Stimulated activated CD8-positive, alpha-beta memory T cell treated with anti-CD3 and anti-CD28 coated beads, Interleukin-15, amount 100 ng/mL, for 48 hours (primary cell): ENCODE measurements at places on chromosomes 2 and 18.
A peak's percentile ranks its signal among the peaks of the same experiment; 100 is the strongest.

DNA sequence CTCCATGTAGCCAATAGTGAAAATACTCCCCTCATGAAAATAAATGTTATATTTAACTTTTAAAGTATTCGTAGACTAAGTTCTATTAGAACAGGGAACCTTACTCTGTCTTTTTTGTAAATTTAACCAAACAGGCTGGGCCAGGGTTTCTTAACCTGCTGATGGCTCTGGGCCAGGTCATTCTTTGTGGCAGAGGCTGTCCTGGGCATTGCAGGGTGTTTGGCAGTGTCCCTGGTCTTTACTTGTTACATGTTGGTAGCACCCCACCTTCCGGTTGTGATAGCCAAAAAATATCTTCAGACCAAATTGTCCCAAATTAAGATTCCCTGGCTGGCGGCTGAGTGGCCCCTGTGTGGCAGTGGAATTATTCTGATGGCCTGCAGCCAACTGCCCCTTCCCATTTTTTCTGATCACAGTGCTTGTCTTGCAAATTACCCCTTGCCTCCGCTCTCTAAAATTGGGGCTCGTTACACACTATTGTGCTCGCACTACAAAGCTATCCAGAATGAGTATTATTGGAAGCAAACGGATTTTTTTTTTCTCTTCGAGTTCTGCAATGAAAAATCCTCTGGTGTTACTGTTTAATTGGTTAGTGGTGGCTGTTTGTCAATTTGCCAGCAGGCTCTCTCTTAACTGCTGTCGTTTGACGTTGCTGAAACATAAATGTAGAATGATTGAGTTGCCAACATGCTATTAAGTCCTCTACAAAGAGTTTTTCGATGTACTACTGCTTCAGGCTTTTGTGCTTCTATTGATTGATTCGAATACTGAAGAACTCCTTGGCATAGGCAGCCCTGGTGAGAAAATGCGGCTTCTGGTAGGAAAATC lies 216.9 kb downstream of the SH3RF3 start:
- no peak for DNase-seq

DNA sequence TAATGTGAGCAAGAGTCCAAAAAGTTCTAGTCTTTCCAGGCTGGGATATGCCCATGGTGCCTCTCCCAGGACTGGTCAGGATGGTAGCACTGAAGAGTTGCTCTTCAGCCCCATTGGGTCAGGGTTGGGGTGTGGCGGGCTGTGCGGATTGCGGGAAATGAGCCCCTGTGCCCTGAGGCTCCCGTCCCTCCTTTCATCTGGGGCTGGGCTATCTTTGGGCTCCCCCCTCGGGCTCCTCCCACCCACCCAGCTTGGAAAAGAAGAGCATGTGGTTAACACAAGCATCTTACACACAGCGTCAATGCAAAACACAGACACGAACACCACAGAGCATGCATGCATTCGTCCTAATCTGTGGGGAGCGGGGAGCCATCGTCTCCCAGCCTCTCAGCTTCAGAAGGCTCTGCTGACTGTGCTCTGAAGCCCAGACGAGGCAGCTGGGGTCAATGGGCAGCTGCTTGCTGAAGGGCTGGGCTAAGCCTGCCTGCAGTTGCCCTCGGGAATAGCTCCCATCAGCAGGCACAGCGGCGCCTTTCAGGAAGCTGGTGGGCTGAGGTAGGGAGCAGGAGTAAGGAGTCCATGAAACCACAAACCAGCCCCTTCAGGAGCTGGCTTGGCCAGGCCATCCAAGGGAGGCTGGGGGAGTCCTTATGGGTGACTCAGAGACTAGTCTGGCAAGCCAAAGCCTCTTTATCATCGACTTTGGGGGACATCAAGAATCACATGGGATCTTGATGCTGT lies 112.9 kb downstream of the CLIP4 start:
- DNase-seq = no peak

- no peak for DNase-seq
These were observed 234.1 kb downstream of the CCDC102B start for GRCh38 chr18:69032009-69032408.

DNA sequence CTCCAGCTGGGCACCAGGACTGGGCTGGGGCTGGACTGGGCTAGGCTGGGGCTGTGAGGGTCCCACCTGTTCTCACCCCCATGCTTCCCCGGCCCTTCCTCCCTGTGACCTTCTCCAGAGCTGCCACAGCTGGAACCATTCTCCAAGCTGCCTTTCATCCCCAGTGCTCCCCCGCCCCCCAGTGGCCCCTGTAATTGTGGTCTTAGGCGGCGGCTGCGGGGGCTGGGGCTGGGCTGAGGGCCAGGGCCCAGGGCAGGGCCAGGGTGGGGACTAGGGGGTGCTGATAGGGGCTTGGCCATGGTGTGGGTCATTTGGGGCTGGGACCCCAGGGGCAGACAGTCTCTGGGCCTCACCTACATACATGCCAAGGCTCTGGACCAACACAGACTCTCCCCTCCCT lies 2.8 kb upstream of the WNT10A start:
- no peak for DNase-seq

- DNase-seq = no peak
These were observed 283 bp upstream of the RBBP8 start for GRCh38 chr18:22932885-22933205.

GRCh38 chr2:26692279-26692896 lies at the start of gene KCNK3:
TSS of gene KCNK3 (plus strand) at chr2:26692722. CDS start at chr2:26692876, 154 bp downstream.
- no peak for DNase-seq

DNA sequence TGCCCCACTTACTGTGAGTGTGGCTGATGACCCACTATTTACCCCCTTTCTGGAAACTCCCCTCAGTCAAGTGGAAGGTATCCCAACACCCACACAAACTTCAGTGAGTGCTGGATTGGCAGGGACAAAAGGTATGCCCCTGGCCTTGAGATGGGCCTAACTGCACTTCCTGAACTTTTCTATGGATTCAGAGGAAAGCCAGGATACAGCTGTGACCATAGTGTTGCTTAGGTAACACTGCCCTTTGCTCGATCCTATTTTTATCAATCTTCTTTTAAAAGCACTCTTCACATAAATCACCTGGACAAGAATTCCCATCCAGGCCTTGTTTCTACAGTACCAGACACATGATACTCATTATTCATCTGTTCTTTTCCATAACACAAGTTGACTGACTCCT lies 671.5 kb upstream of the SLC8A1 start:
- DNase-seq = no peak

DNA sequence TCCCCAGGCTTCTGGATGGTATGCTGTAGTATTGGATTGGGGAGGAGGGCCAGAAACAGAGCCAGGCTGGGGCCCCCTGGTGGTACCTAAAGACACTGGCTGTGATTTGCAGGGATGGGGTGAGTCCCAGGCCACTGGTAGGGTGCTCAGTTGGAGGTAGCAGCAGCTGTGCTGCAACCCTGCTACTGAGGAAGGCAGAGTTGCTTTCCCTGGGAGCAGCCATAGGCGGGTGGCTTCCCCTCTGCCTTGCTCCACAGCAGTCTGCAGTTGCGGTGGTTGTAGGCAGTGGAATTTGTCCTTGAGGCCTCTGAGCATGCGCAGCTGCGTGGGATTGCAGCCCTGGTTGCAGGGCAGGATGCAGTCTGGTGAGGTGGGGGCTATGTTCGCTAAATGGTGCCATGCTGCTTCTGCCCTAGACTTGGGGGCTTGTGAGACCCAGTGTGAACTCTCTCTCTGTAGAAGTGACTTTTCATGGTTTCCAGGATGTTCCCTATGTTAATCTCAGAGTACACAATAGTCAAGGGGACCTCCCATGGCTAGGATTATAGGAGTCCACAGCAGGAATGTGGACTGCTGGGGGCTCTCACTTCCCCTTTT lies 443.5 kb downstream of the XIRP2 start:
- DNase-seq = no peak

DNA sequence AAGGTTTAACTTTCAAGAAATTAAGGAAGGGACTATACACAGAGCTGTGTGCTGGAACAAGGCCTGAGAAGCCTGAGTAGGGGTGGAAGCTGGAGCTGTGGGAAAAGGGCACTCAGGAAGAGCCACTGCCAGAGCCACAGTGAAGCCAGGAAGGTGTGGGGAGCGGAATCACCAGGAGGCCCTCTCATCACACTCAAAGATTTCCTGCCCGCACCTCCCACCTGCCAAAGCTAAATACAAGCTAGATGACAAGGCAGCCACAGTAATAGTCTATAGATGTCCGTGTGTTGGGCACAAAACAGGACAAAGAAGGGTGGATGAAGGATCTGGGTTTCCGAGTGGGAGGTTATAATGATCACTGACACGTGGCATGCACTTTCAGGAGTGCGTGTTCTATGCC lies 126.0 kb downstream of the ZNF532 start:
- no peak for DNase-seq

DNA sequence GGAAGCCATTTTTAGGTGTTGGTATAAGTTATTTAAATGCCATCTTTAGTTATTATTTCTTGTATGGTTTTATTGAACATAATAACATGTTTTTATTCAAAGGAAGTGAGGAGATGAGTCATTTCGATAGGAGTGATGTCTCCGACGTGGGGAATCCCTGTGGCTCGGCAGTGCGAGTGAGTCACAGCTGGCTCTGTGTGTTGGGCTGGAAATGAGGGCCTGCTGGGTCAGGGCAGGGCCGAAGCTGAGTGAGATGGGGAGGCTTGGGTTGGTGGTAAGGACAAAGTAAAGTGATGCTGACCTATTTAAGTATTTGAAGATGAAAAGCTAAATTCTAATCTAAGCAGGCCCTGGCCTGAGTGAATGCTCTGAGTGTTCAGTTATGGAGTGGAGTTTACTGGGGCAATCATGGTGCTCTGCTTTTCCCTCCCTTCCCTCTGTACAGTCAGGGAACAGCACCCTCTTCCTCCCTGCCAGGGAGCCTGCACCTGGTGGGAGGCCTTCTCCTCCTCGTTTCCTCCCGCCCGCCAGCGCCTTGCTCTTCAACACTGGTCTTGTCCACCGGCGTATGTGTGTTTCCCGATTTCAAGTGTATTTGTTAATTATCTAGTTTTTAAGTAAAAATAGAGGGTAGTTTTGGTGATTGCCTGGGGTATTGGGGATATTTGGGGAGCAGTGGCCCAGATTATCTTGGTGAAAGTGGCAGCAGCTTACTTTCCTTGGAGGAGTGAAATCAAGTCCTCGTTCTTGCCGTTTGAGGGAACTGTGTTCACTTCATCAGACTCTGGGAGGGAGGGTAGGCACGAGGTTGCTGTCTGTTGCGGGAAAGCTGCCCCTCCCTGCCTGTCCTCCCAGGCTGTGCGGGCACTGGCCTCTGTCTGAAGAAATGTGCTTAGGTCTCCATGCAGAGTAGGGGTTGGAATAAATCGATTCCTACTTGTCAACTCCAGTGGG lies 157.0 kb downstream of the LDLRAD4 start:
- DNase-seq = peak; percentile 74

GRCh38 chr2:56510610-56511009 lies 326.8 kb downstream of the CCDC85A start:
- no peak for DNase-seq

DNA sequence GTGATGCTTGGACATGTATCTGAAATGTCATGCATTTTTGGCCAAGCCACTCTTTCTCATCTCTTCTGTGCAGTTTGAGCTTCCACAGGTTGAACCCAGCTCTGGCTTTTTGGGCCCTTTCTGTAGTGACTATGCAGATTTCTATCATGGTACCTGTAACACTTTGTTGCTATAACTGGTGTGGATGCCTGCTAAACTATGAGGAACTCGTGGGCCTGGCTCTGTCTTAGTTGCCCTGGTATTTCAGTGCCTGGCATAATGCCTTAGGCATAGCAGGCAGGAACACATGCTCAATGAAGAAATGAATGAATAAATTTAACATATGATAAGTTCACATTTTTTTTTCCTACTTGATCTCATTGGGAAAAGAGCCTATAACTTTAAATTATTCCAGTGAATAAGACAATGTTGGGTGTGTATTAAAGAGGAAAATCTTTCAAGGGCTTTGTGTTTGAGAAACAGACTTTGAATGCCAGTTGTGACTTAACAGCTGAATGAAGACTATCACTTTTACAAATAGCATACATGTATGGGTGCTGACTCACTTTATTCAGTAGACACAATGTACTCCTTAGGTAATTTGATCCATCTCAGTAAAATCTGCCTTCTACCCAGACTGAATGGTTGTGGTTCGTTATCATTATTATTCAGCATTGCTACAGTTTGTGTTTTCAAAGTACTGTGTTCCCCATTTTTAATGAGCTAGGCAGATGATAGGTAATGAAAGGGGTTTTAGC lies 86.4 kb upstream of the MAP4K3 start:
- no peak for DNase-seq

DNA sequence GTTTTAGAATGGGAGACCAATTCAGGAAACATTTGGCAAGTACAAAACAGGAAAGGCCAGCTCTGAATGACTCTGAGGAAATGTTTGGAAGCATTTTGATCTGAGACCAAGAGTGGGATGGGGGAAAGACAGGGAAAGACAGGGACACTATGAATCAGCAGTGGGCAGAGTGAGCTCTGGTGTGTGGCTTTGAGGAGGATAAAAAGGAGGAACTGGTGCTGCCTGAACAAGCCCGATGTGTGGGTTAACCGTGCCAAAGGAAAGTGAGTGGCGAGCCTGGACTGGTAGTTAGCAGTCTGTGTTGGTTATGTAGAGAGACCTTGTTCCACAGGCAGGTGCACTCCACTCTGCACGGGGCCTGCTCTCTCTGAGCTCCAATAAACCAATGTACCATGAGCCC lies 5.3 kb downstream of the MFSD6 start:
- no peak for DNase-seq

DNA sequence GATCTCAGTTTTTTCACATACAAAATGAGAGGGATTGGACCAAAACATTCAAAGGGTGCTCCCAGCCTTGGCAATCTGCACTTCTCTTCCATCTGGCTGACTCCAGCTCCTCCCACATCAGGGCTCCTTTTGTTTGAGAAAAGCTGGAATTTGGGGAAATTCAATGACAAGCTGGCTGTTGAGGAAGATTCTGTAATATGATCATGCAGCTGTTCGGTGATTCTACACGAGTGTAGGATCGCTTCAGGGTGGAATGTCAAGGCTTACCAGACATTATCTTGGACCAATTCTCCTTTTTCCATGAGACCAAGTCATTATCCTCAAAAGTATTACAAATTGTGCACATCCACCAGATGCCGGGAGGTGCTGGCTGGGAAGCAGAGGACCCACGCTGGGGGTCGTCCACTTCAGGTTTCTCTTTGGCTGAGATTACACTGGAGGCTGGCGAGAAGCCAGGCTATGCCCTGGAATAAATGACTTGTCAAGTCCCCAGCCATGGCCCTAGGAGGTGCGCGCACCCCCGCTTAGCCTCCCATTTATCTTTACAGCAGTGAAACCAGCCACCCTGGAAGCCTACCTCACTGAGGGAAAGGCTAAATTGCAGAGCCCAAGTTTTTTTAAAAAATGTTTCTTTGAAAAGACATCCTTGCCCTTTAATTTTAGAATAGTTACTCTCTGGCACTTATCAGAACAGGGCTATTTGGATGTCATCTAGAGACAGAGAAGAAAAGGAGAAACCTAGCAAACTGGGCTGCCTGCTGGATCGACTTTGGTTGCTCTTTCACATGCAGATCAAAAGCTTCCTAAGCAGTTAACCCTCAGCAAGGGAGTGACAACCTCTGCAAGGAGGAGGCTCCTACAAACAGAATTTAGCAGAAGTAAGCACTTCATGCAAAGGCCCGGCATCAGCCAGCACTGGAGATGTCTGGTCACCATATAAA lies 42.5 kb upstream of the LCLAT1 start:
- no peak for DNase-seq
